Activated CD4-positive, alpha-beta memory T cell treated with anti-CD3 and anti-CD28 coated beads, Interleukin-2, amount 10 ng/mL, durations not matched to agents 7 days and 5 days (primary cell): ENCODE measurements at places on chromosomes 13 and 19.

- no peak for DNase-seq
Observed at GRCh38 chr19:45156011-45156630, 4.7 kb downstream of the NKPD1 start.

DNA sequence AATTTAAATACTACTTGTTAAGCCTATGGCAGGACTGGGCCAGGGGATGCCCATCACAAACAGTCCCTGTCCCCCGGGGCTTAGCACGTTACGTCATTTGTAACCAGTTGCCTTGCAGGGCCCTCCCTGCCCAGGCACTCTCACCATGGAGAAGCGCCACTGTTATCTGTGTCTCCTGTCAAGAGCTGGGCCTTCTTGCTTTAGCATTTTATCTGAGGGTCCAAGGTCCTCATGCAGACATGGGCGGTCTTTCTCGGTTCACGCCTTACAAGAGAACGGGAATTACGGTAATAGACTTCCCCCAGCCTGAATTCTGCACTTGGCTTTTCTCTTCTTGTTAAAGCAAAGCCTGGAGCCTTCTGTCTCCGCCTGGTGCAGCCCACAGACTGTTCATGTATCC, 46.1 kb downstream of the TMED1 start:
- DNase-seq, result no peak

DNA sequence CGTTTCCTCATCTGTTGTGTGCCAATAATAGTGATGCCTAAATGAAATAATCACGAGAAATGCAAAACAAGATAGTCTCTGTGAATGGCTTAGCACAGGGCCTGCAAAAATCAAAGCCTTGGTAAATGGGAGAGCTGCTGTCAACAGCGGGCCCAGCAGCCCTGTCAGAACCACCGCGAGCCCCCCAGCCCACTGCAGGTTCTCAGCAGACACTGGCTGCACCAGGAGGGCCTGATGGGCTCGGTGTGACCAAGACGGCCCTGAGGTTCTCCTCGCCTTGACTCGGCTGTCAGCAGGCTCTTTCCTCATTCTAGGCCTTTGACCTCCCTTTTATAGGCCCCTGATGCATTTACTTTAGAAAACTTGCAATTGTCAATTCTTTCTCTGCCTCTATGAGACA, 90.9 kb upstream of the GPR183 start:
- no peak for DNase-seq

- no peak for DNase-seq
Observed at GRCh38 chr13:100798739-100799361, 124.3 kb upstream of the TMTC4 start.

DNA sequence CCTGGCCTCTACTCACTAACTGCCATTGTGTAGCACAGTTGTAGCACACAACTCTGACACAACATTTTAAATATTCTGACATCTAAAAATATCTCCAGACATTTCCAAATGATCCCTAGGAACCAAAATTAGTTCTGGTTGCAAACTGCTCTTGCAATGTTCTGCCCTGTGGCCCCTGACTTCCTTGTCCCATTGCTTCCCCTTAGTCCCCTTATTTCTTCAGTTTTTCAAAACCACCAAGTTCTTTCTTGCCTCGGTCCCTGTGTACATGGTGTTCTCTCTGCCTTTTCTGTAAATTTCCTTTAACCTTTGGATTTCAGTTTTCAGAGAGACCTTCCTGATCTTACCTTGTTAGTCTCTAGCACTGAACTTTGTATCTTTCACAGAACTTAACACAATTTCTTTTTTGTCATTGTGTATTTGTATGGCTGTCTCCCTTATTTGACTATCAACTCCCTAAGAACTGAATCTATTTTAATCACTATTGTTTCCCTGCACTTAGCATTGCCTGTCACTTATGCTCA, 87.6 kb upstream of the MLNR start:
- no peak for DNase-seq

GRCh38 chr19:33150852-33151518, 19.1 kb downstream of the WDR88 start:
- no peak for DNase-seq
